ENCODE measurements at places on chromosomes 3 and 15.

- DNase-seq, result no peak
Observed at GRCh38 chr3:166634091-166634746, 745.9 kb downstream of the ZBBX start.

GRCh38 chr15:74050127-74050526 lies 32.2 kb downstream of the GOLGA6A start:
- no peak for DNase-seq

- DNase-seq, result no peak
Observed at GRCh38 chr3:56851966-56852884, 50.5 kb upstream of the ARHGEF3 start.

GRCh38 chr3:21777821-21778220 lies 26.8 kb upstream of the ZNF385D start:
- no peak for DNase-seq

GRCh38 chr15:90388462-90389380 lies 679 bp downstream of the IQGAP1 start:
- peak; percentile 66 for DNase-seq
